ENCODE measurements at places on chromosomes 12 and 14.

GRCh38 chr14:69314327-69314726 is 54.4 kb downstream of the GALNT16 start:
- DNase-seq = no peak

DNA sequence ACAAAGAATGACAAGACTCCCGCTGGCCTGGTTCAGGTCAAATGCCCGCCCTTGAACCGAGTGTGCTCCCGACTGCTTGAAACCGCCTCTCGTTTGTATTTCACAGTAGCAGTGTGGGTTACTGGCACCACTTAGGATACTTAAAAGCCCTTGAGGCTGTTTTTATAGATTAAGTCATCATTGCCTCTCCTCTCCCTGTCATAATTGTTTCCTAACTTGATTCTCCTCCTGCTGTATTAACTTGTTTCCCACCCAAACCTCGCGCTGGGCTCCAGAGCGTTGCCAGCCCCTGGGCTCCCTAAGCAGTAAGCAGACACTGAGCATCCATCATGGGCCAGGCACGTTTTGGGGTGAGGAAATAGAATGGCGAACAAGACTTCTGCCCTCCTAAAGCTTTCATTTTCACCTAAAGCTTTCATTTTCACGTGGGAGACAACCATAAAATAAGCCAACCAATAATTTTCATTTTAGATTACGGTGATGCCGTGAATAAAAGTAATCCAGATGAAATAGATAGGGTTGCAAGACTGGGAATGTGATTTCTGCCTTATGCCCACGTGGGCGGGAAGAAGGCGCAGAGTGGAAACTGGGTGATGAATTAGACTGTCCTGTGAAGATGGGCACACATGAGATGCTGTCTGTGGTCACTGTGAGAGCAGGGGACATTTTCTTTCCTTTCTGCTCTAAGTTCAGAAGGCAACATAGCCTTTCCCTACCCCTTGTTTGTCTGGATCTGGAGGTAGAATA is 97.5 kb downstream of the PPP2R5C start:
- no peak for DNase-seq

GRCh38 chr12:76720068-76720467 is 43.8 kb upstream of the ZDHHC17 start:
- no peak for DNase-seq

GRCh38 chr12:66159123-66159522 is 10.7 kb downstream of the TMBIM4 start:
- no peak for DNase-seq

DNA sequence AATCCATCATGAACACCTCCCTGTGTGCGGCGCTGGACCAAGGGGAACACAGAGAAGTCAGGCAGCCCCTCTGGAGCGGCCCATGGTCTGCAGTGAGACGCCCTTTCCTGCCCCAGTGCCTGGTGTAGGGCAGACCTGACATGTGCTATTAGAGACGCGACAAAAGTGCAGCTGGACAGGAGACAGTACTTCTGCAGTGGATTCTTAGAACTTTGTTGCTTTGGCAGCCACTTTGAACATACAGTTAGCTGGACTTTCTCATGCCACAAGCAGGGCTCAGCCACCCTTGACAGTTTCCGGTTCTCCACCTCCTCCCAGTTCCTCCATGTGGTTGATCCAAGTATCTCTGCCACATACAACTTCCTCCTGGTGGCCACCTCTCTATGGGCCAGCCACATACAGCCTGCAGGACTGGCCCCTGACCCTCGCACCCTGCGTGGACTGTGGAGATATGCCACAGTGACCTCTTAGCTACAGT is 45.9 kb downstream of the LGMN start:
- no peak for DNase-seq
